HT-29 (cell line): ENCODE measurements at places on chromosomes 11 and 22.

DNA sequence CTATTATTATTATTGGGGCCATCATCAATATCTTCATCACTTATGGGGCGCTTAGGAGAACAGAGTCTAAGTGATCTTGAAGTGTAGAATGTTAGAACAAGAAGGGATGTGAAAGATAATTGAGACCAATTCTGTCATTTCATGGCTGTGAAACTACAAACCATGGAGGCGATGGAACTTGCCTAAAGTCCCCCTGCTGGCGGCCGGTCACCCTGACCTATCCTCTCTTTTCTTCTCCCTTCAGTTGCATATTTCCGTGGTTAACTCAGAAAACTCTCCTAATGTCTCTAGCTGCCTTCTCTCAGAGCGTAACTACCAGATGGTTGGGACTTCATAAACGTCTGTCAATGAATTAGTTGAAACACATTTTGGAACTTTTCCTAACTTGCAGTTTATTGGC is 6.6 kb upstream of the OR4B1 start:
- peak; percentile 50 for DNase-seq

DNA sequence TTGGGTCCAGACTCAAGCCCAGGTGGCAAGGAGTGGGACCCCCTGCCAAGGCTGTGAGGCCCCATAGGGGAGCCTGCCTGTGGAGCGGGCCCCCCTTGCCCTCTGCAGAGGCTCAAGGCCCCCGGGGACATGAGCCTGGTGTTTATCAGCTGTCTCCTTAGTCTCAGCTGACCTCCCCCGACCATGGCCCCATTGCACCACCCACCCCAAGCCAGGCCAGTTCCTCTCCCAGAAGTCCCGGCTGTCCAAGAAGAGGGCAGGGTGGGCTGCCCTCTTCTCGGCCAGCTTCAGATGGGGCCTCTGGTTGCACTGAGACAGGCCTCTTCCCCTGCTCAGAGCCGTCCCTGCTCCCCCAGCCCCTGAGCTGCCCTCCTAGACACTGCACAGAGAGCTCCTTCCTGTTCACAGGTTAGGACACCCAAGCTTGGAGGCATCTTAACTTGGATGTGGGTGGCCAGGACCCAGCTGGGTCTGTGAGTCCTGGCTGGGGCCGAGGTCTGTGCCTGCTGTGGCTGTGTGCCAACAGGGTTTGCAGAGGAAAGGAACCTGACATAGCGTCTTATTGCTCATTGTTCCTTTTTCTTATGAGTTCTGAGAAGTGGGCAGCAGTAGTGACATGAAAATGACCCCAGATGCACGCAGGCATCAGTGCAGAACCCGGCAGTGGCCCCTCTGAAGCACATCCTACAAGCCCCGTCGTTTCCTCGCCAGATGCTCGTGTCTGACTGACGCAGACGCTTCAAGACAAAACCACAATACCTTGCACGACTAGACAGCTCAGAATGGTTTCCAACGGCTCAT is 5.4 kb downstream of the TRABD start:
- no peak for DNase-seq

- no peak for DNase-seq
Measured at GRCh38 chr11:35236667-35237003, 97.7 kb downstream of the CD44 start.

GRCh38 chr22:17777005-17777716 is 2.9 kb upstream of the BID start:
- DNase-seq = no peak

- DNase-seq = no peak
Measured at GRCh38 chr11:47345890-47346563, 6.5 kb downstream of the MYBPC3 start.

DNA sequence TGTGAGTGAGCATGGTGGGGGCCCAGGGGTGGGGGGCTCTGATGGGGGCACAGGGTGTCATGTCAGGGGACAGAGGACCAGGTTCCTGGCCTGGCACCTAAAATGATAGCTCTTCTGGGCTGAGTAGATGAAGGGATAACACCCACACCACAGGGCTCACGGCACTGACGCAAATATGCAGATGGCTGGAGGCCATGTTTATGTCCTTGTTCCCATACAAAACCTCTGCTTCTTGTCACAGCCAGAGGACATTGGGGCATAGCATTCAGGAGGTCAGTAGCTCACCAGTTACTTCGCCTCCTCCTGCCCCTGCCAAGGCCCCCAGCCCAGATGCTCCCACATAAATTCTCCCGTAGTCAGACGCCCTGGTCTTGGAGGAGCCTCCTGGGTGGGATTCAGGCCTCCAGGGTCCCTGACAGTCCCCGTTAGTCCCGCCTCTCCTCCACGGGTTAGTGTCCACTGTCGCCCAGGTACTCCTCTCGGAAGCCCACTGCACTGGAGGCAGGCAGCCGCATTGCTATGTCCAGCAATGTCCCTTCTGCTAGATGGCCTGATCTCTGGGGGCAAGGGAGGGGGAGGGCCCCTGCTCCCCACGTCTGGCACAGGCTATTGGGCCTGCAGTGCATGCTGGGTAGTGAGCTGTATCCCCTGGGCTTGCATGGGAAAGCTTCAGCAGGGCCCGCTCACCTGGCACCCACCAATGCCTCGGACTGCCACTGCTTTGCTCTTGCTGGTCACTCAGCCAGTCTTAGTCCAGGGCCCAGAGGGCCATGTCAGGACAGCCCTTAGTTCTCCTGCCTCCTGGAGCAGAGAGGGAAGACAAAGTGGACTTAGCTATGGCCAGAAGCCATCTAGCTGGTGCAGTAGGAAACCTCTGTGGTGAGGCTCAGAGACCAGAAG is 75.6 kb upstream of the MYOD1 start:
- no peak for DNase-seq

GRCh38 chr22:33057363-33057995 is 702 bp downstream of the SYN3 start:
- no peak for DNase-seq

DNA sequence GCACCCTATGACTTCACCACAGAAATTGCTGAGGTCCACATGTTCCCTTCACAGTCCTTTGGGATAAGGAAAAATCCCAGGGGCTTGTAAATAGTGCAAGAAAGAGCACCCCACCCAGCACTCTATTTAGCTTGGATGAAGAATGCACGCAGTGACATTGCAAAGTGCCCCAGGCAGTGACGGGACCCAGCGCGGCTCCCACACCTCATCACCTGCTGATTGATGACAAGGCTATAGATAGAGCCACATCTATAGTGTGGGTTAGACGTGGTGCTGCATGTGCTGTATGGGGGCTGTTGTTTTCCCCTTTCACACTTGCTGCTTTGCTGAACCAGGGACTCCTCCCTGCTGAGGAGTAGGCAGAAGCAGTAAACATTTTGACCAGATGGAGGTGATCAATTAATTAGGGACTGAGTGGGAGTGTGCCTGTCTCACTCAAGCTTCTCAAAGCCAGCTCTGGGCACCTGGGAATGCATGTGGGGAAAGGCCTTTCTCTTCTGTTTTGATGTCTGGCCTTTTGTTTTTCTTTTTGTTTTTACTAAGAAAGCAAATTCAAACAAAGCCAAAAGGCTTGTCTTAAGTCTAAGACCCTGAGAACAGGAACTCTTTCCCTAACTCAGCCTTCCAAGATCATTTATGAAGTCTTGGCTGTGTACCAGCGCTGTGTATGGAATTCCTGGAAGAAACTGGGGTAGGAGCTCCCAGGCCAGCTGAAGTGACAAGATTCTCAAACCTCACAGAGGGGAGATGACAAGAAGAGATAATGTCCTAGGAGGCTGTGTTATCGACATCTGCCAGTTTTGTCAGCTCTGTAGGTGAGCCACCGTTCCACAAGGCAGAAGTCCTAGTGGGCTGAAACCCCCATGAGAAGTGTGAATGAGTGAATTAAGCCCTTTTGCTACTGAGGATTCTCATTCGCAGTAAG is 219.7 kb downstream of the BARX2 start:
- DNase-seq = no peak

GRCh38 chr11:7451520-7451919 is 33.8 kb upstream of the OLFML1 start:
- no peak for DNase-seq

GRCh38 chr11:87397011-87397865 is 359.5 kb downstream of the TMEM135 start:
- no peak for DNase-seq

GRCh38 chr11:6353367-6353987 is 33.2 kb upstream of the CAVIN3 start:
- DNase-seq = peak; percentile 92

DNA sequence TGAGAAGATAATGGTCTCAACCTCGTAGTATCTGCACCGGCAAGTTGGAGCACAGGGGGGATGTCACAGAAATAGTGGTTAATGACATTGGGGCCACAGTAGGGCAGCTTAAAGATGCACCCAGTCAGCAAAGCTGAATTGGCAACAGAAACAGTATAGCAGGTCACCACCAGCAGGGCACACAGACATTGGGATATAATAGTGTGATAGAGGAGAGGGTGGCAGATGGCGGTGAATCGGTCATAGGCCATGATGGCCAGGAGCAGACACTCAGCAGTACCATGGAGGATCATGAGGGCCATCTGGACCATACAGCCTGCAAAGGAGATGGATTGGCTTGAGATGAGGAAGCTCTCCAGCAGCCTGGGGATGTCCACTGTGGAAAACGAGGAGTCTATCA is 106.0 kb upstream of the OR9Q1 start:
- DNase-seq = no peak

DNA sequence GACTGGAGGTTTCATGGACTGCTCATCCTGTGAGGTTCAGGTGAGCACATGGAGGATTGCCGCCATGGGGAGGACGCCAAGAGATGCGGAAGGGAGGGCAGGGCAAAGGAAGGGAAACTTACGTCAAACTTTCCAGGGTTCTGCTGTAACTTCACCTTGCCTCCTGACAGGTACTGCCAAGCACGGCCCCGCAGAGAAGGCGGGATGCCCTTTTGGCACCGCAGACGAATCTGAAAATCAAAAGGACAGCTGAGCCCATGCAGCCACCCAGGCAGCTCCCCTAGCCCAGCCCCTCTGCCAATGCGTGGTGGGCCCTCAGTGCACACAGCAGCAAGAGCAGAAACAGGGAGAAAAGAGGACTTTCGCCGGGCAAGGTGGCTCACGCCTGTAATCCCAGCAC is 10.0 kb upstream of the CASTOR1 start:
- no peak for DNase-seq

DNA sequence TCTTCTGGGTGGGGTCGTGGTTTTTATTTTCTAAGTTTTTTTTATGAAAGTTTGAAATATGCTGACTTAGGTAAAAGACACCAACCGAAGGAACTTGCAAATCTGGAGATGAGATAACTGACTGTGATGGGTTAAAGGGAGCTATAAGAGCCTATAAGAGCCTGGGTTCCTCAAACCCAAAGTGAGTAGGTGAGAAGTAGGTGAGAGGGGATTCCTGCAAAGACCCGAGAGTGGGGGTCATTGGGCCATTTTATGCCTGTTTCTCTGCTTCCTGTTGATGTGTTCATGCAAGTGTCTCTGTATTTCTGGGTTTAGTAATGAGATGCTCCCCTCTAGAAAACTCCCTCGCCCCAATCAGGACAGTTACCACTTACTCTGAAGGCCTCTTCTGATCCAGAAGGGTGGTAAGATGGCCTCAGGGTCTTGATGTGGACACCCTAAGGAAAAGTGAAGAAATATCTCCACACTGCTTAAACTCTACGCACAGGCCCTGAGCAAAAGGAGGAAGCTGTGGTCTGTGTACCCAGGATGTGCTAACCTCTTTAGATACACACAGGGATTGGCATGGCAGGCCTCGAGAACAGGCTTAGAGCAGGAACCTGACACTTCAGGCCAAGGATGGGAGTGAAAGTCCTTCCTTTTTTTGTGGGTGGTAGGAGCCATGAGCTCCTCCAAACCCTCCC is 1.8 kb downstream of the FLI1 start:
- no peak for DNase-seq

DNA sequence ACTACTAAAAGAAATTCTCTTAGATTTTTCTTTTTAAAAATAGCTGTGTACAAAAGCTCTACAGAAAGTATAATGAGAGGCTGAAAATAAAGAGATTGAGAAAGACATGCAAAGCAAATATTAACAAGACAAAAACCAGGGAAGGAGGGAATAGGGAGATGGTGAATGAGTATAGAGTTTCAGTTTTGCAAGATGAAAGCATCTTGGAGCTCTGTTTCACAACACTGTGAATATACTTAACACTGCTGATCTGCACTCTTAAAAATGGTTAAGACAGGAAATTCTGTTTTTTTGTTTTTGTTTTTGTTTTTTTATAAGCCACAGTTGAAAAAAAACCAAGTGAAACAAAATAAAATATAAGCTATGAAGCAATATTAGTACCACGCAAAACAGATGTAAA is 5.5 kb downstream of the TMEM218 start:
- DNase-seq = no peak

DNA sequence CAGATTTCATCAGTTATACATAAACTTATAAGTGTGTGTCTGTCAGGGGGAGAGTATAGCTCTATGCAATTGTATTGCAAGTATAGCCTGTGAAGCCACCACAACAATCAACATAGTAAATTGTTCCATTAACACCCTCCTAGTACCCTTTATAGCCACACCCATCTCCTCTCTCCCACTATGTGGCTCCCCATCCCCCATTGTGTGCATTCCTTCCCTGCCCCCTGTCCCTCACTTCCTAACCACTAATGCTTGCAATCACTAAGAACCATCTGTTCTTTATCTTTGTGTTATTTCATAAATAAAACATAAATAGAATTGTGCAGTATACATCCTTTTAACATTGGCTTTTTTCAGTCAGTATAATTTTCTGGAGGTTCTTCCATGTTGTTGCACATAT is 83.1 kb upstream of the SLC5A12 start:
- no peak for DNase-seq

GRCh38 chr11:125001079-125001778 is 47.2 kb downstream of the CCDC15 start:
- DNase-seq = no peak

- DNase-seq = no peak
Measured at GRCh38 chr11:66221726-66222236, 46.7 kb upstream of the RAB1B start.

DNA sequence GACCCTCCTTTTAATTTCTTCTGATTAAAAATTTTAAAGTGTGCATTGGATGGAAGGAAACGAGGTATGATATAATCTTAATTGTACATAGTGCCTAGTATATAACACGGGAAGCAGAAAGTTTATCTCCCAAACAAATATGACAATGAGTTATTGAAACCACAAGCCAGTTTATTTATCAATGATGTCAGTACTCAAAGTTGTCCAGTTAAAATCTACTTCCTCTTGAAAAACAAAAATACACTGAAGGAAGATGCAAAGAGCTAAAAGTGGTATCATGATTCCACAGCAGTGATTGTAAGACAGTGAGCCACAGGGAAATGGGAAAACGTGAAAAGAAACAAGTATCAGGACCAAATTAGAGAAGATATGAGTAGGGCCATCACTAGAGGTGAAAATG is 18.8 kb upstream of the OR5B21 start:
- no peak for DNase-seq

- DNase-seq = no peak
Measured at GRCh38 chr11:100738701-100739270, 51.7 kb downstream of the ARHGAP42 start.
